ENCODE measurements at places on chromosomes 16 and 17.

- DNase-seq = no peak
These were observed 9.9 kb downstream of the HEXIM2 start for GRCh38 chr17:45171338-45172231.

DNA sequence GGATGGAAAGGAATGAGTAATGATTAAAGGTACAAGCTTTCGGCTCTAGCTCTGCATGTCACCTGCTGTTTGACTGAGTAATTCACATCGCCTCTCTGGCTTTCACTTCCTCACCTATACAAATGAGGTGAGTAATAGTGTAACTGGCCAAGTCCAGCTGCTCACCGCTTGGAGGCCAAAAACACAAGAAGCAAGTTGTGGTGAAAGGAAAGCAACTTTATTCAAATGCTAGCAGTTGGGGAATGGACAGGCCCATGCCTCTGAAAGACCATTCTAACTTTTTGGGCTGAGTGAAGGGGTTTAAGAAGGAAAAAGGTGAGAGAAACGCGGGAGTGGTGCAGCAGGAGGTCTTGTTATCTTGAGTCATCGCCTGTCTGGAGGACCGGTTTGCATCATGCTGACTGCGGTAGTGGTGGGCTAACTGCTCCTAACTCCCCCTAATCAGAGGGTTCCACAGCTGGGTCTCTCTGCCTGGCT lies 45.7 kb upstream of the CSNK2A2 start:
- no peak for DNase-seq

GRCh38 chr17:21573961-21574610 lies 118.2 kb upstream of the KCNJ18 start:
- no peak for DNase-seq

GRCh38 chr17:70344386-70345060 lies 175.2 kb downstream of the KCNJ2 start:
- DNase-seq = no peak

DNA sequence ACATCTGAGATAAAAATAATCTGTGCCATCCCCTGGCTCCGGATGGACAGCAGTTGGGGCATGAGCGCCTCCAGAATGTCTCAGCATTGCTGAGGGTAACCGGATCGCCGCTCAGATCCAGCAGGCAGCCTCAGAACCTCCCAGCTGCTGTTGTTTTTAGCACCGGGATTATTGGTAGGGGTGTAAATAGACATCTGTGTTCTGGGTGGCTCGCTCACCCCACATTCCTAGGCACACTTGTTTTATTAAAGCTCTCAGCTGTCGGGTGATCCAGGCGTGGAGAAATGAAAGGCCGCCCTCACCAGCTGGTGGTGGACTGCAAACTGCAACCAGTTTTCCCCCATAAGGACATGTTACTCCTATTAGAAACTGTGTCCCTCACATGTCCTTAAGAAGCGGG lies 32.1 kb downstream of the MYH3 start:
- DNase-seq = no peak

- no peak for DNase-seq
These were observed 64.0 kb downstream of the DYNLRB2 start for GRCh38 chr16:80604600-80605355.

GRCh38 chr17:82239401-82239925 lies 10.6 kb downstream of the SLC16A3 start:
- no peak for DNase-seq

DNA sequence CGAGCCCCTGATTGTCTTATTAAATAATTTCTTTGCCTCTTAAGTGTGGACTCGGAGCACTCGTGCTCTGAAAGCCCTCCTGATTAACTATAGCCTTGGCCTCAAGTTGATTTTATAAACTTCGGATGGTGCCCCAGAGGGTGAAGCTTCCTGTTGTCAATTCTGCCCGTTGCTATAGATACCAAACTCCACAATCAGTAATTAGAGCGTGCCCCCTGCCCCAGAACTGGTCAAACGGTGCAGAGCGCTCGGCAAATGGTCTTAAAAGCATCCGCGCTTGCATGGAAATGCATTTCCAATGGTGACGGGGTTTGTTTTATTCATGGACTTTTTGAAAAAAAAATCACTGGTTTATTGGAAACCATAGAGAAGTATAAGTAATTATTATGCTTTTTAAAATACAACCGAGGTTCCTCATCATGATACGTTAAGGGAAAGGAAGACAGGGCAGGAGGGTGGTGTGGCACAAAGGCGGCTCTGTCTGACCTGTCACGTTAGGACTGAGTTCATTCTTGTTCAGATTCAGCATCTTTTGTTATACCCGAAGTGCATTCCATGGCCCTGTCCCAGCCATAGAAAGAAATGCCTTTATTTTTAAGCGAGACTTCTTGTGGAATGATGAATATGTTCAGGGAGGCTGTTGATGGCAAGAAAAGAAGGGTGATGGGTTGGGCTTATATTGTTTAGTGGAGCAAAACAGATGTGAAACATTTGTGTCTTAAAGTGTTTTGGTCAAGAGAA lies 476.4 kb downstream of the MAF start:
- no peak for DNase-seq

GRCh38 chr17:20008242-20009051 lies 712 bp upstream of the SPECC1 start:
- no peak for DNase-seq

DNA sequence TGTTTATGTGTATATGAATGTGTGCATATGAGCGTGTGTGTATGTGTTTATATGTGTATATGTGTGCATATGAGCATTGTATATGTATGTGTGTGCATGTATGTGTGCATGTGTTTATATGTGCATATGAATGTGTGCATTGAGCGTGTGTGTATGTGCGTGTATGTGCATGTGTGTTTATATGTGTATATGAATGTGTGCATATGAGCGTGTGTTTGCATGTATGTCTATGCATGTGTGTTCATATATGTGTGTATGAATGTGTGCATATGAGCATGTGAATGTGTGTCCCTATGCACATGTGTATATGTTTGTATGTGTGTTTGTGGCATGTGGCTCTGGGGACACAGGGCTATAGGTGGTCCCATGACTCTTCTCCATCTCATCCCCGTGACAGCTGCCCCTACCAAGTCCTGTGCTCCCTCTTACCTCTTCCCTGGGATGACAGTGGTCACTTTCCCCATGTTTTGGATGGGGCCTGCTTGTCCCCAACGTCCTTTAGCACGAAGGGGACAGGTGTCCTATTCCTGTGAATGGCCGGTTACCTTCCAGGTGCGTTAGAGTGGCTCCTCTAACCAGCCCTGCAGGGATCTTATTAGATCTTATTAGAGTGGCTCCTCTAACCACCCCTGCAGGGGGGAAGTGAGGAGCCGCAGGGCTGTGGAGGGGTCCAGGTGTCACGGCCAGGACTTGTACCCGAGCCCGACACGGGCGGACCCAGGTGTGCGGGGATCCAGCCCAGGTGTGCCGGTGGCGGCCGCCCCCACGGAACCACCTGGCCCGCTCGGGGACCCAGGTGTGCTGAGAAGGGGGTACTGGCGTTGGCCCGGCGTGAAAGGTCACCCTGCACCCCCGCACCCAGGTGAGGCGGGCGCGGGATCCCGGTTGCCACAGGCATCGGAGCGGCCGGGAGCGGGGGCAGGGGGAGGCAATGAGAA lies 105.6 kb downstream of the SEC14L1 start:
- no peak for DNase-seq

DNA sequence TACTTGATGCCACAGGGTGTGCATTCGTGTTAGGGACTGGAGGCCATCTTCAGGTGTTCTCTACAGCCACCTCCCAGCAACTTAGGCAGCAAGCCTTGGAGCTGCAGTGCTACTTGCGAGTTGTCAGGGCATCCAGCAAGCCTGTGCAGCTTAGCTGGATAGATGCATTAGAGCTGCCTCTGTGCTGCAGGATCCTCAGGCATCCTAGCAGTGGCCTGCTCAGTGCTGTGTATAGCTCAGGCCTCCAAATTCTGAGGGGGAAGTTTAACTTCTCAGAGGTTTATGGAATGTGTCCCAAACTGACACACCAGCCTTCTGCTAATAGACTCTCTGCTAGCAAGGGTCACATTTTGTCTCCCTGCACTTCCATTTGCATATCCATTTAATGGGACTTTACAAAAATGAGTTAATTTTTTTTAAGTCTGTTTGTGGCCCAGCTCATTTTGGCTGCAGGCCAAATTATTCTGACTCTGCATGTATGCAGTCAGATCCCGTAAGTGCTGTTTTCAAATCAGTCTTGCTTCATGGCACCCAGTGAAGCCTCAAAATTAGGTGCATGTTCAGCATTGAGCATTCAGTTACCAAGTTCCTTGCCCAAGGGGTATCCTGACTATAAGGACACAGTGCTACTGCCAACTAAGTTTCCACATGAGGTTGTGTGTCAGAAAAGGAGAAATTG lies 6.8 kb downstream of the GABARAPL2 start:
- DNase-seq = no peak

All from NCI-H2171 (cell line).